ENCODE measurements at places on chromosomes 13 and 19.

DNA sequence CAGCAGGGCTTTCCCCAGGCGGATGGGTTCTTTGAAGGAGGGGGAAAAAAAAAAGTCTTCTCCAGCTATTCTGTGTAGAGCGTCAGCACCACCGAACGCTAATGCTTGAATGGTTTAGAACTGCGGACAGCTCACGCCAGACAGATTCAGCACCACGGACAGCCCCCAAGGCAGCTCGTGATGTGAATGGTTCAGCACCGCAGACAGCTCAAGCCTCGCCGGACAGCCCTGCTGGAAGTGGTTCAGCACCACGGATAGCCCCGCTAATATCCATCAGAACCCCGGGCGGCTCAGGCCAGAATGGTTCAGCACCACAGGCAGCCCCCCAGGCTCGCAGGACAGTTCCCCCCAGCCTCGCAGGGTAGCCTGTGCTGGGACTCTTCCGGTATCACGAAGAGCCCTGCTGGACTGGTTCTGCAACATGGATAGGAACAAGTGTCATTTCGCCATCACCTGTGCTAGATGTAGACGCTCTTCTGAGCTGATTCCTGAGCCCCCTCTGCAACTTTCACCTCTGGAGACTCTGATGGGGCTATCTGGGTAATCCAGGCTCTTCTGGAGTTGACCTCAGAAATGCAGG lies 4.9 kb upstream of the SMIM17 start:
- DNase-seq, result peak; percentile 54

DNA sequence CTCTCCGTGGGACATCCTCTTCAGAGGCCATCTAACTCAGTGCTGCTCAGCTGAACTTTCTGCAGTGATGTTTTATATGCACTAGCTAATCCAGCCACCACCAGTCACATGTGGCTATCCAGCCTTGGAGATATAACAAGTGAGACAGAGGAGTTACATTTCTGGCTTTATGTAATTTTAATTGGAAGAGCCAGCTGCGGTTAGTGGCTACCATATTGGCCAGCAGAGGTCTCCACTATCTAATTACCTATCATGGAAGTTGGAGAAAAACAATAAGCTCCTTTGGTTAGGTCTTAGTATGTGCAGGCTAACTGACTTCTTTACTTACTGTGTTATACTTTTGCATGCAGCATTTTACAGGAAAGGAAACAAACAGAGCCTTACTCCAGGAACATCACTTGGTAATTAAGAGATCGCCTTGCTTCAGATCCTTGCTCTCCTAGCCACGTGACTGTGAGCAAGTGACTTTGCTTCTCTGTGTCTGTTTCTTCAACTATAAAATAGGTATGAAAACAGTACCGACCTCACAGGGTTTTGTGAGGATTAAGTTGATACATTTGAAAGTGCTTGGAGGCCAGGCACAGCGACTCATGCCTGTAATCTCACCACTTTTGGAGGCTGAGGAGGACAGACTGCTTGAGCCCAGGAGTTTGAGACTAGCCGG lies 1.6 kb upstream of the KLK10 start:
- peak; percentile 58 for DNase-seq

DNA sequence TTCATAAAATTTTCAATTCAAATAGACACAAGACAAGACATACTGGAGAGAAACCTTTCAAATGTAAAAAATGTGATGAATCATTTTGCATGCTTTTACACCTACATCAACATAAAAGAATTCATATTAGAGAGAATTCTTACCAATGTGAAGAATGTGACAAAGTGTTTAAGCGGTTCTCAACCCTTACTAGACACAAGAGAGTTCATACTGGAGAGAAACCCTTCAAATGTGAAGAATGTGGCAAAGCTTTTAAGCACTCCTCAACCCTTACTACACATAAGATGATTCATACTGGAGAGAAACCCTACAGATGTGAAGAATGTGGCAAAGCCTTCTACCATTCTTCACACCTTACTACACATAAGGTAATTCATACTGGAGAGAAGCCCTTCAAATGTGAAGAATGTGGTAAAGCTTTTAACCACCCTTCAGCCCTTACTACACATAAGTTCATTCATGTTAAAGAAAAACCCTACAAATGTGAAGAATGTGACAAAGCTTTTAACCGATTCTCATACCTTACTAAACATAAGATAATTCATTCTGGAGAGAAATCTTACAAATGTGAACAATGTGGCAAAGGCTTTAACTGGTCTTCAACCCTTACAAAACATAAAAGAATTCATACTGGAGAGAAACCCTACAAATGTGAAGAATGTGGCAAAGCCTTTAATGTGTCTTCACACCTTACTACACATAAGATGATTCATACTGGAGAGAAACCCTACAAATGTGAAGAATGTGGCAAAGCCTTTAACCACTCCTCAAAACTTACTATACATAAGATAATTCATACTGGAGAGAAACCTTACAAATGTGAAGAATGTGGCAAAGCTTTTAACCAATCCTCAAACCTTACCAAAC lies 24.6 kb upstream of the ZNF431 start:
- no peak for DNase-seq

- no peak for DNase-seq
Measured at GRCh38 chr13:108360139-108360538, 90.6 kb downstream of the TNFSF13B start.

- DNase-seq, result no peak
Measured at GRCh38 chr13:31945202-31945961, 86.2 kb upstream of the FRY start.

GRCh38 chr19:13154911-13155471 lies 4.8 kb downstream of the IER2 start:
- DNase-seq, result peak; percentile 88

- no peak for DNase-seq
Measured at GRCh38 chr13:80572308-80572922, 231.5 kb upstream of the SPRY2 start.

DNA sequence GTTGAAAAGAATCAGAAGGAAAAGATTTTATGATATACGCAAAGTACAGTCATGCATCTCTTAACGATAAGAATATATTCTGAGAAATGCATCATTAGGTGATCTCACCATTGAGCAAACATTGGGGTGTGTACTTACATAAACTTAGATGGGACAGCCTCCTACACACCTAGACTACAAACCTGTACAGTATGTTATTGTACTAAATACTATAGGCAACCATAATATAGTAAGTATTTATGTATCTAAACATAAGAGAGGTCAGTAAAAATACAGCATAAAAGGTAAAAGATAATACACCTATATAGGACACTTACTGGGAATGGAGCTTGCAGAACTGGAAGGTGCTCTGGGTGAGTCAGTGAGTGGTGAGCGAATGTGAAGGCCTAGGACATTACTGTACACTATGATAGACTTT lies 254.6 kb downstream of the SPRY2 start:
- DNase-seq, result no peak

- no peak for DNase-seq
Measured at GRCh38 chr19:50534478-50534877, 20.8 kb upstream of the ASPDH start.

DNA sequence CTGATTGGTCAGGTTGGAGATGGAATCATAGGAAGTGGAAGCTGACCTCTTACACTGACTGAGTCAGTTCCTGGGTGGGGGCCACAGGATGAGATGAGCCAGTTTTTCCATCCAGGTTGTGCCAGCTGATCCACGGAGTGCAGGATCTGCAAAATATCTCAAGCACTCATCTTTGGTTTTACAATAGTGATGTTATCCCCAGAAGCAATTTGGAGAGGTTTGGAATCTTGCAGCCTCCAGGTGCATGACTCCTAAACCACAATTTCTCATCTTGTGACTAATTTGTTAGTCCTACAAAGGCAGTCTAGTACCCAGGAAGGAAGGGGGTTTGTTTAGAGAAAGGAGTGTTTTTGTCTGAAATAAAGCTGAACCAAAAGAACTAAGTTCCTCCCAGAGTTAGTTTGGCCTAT lies 212.8 kb downstream of the SLITRK6 start:
- DNase-seq, result no peak

DNA sequence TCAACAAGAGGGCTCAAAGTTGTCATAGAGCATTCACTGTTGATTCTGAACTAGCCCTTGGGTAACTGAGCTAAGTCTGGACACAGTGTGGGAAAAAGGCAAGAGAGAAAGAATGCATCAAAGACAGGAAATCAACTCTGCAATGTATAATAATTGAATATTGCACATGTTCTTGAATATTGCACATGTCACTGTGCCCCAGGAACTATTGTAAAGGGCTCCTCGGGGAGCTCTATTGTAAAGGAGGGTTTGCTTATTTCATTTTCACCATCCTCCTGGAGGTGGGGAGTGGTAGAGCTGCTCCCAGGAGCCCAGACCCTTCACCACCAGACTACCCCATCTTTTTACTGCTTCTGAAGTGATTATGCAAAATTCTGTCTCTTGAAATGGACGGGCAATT lies 44.4 kb upstream of the ITM2B start:
- DNase-seq, result no peak

DNA sequence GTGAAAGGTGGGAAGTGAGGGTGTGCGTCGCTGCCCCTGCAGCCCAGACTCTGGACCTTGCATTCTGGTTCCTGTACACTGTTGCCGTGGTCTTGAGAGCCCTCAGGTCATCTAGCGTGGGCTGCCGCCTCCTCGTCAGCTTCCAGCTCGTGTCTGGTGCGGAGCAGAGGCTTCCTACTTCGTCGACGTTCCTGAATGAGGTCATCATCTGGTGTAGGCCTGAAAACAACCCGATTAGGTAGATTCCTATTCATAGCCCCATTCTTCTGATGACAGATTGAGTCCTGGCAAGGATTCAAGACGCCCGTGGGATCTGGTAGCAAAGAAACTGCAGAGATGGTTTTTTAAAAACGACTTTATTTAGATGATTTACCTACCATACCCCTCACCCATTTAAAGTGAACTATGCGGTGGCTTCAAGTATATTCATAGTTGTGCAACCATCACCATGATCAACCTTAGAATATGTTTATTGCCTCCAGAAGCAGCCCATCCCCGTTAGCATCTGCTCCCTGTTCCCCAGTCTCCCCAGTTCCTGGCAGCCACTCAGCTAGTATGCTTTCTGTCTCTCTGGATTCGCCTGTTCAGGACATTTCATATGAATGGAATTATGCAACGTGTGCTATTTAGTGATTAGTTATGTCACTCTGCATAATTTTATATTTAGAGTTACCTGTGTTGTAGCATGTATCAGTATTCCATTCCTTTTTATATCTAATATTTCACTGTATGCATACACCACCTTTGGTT lies 13.8 kb downstream of the NAXD start:
- DNase-seq, result no peak

DNA sequence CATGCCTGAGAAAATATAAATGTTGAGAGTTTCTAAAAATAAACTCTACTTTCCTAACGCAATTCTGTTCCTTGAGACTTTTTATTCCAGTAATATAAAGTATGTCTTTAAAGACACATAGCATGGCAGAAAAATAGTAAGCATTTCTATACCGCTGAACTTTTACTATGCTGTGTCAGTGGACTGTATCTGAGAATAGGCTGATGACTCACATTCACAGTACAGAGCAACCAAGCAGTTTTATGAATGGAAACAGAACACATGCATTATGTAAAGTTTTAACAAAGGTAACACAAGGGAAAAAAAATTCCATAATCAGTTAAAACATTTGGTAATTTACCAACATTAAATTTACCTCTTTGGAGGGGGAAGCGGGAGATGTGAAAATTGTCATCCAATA lies 38.4 kb downstream of the ZDHHC20 start:
- DNase-seq, result no peak

- DNase-seq, result no peak
Measured at GRCh38 chr13:51970349-51970748, 40.9 kb downstream of the ATP7B start.

GRCh38 chr13:23350009-23350408 lies 83.5 kb downstream of the SACS start:
- DNase-seq, result no peak

DNA sequence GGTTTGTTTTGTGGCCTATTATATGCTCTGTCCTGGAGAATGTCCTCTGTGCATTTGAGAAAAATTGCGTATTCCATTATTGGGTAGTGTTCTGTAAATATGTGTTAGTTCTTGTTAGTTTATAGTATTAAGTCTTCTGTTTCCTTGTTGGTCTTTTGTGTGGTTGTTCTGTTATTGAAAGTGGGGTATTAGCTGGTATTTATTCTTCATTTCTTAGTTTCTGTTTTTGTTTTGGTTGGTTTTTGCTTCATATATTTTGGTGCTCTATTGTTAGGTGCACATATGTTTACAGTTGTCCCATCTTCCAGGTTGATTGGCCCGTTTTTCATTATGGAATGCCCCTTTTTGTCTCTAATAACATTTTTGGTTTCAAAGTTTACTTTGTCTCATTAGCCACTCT lies 77.3 kb downstream of the DNAJC15 start:
- DNase-seq, result no peak

GRCh38 chr13:111508164-111508870 lies 187.9 kb downstream of the TEX29 start:
- DNase-seq, result no peak

GRCh38 chr13:67829641-67830040 lies 599.5 kb upstream of the PCDH9 start:
- DNase-seq, result no peak

DNA sequence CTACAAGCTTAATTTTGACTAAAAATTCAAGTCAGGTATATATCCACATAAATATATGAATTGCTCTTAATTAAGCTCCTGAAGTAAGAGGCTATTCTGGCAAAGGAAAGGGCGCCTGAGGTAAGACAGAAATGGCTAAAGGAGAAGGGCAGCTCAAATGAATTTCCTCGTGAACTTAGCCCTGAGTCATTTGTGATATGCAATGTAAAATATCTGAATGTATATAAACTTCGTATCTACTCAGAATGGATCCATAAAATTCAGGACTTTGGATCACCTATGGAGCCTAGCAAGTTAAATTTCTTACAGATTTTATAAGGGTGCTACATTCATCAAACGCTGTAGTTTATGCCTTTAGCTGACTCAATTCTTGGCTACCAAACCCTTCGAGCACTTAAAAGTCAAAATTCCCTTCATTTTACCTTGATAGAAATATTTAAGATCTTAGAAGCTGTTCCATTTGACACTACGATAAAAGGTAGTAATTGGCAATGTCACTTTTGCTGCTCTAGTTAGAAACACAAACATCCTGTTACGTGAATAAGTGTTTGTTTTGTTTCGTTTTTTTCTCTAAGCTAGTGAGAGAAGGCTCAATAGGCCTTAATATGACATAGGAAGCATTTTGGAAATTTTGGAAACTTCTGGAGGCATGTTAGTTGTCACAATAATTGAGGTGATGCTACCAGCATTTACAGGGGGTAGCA lies 69.2 kb downstream of the DIAPH3 start:
- no peak for DNase-seq

GRCh38 chr19:14821937-14822336 lies 13.0 kb downstream of the OR7A5 start:
- DNase-seq, result no peak

Measured in NAMALWA (cell line).